ENCODE measurements at places on chromosomes 1 and 21.

- DNase-seq: no peak
Observed at GRCh38 chr21:37658817-37659458, 257.3 kb downstream of the KCNJ6 start.

- DNase-seq: no peak
Observed at GRCh38 chr1:183942933-183943693, 94.4 kb downstream of the COLGALT2 start.

DNA sequence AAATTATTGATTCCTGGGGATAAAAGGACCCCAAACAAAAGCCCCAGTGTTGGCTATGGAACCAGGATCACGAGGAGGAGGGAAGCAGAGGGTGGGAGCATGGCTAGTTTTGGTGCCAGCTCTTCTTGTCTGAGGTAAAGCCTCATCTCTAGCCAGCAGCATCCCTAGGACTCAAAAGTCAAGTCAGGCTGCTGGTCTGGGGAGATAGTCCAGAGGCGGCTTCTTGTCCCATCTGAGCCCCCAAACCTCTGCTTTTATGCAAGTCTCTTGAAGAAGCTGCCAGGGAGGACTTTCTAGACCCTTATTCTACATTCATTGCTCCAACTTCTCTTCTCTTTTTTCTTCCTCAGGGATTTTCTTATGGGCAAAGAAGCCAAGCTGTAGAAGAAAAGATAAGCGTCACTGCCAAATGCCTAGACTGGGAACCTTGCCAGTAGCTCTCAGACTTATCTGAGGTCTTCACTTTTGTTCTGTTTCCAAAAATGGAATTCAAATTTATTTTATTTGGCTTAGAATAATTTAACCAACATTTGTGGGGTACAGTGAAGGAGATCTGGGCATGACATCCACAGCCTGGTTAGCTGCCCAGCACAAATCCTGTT lies 6.9 kb upstream of the ANKRD35 start:
- DNase-seq: no peak

DNA sequence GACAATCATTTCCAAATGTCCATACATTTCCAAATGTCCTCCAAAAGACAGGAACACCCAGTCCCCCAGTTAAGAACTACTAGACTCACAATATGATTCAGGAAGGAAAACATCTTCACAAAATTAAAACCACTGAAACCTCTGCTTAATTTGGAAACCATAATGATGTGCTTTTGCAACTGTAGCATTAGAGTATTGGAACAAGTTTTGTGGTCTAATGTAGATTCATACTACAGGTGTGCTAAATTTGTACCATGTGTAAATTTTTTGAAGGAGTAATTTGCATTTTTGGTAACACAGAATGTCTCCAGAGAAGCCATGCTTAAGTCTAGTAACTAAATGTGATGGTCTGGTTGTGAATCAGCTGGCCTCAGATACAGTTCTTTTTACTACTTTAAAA lies 129.6 kb downstream of the DPYD start:
- no peak for DNase-seq

- DNase-seq: no peak
Observed at GRCh38 chr1:168333562-168334276, 53.0 kb downstream of the TBX19 start.

DNA sequence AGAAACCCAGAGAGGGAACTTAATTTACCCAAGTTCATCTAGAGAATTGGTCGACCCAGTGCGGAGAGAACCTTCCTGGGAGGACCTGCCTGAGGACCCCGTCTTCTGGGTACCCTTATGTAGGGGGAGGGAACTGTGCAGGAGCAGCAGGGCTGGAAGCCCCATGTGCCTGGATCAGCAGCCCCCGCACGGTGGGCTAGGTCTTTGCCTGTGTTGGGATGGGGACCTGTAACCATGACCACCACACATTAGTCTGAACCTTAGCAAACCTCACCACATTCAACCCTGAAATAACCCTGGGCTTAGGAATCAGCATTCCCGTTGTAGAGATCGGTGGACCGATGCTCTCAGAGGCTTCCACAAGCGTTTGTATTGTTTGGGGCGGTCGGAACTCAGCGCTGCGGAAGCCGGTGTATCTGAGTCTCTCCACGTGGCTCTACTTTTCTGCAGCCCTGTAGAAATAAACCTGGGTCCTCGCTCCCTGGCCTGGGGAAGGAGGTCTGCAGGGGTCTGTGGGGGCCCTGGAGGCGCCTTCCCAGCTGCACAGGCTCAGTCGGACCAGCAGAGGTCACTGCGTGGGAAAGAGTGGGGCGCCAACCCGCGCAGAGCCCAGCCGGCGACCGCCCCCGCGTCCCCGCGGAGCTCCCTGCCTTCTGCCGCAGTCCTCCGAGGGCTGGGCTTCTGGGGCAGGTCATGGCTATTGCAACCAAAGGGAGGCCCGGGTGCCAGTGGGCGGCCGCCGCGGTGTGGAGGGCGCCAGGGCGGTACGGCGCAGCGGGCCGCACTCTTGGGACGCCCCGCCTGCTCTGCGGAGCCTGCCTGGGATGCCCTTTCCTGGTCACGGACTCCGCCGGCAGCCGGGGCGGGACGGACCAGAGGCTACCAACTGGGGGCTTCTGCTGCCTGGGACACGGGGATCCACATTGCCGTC lies 36.2 kb upstream of the KCNA10 start:
- peak; percentile 55 for DNase-seq

DNA sequence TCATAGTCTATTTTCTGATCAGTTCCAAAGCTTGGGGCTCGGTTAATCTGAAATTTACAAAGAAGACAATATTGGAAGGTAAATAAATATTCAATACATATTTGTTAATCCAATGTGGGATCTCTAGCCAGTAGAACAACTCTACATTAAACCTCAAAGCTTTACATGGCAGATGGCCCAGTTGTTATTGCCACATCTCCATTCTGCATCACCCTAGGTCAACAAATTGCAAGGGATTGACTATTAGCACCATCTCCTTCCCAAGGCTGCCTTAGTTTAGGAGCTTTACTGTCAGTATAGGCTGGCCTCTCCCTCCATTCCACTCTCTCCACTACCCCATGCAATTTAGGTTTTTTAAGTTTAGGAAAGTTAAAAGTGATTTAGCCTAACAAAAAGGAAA lies 69.7 kb downstream of the TTLL7 start:
- DNase-seq: no peak

- DNase-seq: no peak
Observed at GRCh38 chr1:233513431-233513830, 100.5 kb upstream of the KCNK1 start.

- no peak for DNase-seq
Observed at GRCh38 chr1:192529811-192530210, 45.8 kb upstream of the RGS1 start.

- DNase-seq: no peak
Observed at GRCh38 chr1:64536836-64537490, 67.0 kb downstream of the CACHD1 start.

- DNase-seq: no peak
Observed at GRCh38 chr1:201307760-201308499, 24.6 kb downstream of the PKP1 start.

DNA sequence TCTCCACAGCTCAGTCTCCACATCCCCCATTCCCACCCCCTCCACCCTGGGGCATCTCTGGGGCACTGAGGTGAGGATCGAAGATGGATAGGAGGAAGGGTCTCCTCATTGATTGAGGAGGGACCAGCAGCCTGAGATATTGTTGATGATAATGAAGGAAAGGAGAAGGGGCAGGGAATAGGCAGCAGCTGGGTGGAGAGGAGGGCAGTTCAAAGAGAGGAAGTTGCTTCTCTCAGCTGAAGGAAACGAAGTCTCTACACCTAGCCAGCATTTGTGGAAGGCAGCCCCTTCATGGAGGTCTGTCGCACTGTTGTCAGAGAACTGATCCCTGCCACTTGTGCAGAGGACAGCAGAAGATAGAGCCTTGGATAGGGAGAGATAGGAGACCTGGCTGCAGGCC lies 5.7 kb downstream of the KNCN start:
- no peak for DNase-seq

GRCh38 chr1:10800778-10801177 lies 4.3 kb upstream of the CASZ1 start:
- DNase-seq: no peak

GRCh38 chr1:22282364-22282995 lies 139.6 kb upstream of the WNT4 start:
- DNase-seq: no peak

GRCh38 chr1:66637146-66637545 lies 103.2 kb downstream of the SGIP1 start:
- no peak for DNase-seq

GRCh38 chr1:224534731-224535130 lies 81.4 kb upstream of the CNIH3 start:
- DNase-seq: no peak

- no peak for DNase-seq
Observed at GRCh38 chr1:43719063-43719462, 11.7 kb downstream of the ST3GAL3 start.

GRCh38 chr1:182845379-182845778 lies 6.2 kb downstream of the DHX9 start:
- peak; percentile 13 for DNase-seq

DNA sequence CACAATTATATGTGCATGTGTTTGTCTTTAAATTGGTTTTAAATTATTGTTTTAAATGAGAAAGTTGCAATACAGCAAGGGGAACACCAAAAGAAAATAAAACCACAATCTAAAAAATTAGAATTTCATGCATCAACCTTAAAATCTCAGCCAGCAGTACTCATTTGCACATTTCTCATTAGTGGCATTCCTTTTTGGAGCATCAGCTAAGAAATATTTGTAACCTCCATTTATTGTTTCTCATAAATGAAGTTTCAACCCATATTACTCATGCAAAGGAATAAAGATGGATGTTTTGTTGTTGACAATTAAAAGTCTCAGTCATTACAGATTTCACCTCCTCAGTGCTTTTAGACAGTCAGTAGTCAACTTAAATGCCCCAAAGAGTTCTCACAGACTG lies 160.1 kb downstream of the TBX15 start:
- DNase-seq: no peak

DNA sequence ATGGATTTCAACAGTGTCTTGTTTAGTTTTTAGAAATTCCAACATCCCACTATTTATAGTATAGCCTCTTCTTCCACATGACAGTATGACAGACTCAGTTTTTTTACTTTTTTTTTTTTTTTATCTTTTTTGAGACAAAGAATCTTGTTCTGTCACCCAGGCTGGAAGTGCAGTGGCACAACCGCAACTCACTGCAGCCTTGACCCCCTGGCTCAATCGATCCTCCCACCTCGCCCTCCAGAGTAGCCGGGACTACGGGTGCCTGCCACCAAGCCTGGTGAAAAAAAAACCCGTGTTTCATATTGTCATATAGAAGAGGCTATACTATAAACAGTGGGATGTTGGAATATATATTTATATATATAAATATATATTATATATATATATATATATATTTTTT lies 1.2 kb upstream of the DR1 start:
- DNase-seq: no peak

- DNase-seq: peak; percentile 53
Observed at GRCh38 chr1:158930504-158930903, 848 bp upstream of the PYHIN1 start.

DNA sequence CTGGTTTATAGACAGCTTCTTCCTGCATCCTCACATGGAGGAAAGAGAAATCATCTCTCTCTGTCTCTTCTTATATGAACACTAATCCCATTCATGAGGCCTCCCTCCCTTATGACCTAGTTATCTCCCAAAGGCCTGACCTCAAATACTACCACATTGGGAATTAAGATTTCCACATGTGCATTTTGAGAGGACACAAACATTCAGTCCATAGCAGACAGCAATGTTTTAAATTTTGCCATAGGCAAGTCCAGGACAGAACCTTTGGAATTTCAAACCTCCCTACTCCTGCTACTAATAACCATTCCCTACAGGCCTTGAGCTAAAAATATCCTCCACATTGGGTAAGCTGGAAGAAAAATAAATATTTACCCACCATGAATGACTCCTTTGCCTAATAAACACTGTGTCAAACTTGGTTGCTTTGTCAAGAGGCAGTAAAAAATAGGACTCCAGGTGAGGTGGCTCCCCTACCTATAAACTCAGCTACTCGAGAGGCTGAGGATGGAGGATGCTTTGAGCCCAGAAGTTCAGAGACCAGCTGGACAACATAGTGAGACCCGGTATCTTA lies 113.7 kb downstream of the ZNF281 start:
- no peak for DNase-seq

GRCh38 chr21:25912402-25912746 lies 177.6 kb downstream of the GABPA start:
- no peak for DNase-seq

- no peak for DNase-seq
Observed at GRCh38 chr1:179043266-179043665, 17.6 kb downstream of the FAM20B start.

- peak; percentile 69 for DNase-seq
Observed at GRCh38 chr1:203593723-203594122, 32.9 kb upstream of the ATP2B4 start.

DNA sequence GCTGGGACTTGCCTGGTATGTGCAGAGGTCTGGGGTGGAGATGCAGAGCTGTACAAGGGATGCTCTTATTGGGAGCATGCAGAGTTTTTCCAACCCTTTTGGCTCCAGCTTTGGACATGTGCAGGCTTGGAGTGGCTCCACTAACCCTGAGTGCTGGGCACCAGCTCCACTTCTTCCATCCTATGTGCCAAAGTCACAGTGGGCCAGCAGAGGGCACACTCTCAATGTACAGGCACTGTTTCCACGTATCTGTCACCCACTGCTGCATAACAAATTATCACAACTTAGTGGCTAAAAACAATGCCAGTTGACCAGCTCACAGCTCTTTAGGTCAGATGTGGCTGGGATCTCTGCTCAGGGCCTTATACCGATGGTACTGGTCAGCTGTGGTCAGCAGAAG lies 631.8 kb downstream of the AJAP1 start:
- peak; percentile 66 for DNase-seq

DNA sequence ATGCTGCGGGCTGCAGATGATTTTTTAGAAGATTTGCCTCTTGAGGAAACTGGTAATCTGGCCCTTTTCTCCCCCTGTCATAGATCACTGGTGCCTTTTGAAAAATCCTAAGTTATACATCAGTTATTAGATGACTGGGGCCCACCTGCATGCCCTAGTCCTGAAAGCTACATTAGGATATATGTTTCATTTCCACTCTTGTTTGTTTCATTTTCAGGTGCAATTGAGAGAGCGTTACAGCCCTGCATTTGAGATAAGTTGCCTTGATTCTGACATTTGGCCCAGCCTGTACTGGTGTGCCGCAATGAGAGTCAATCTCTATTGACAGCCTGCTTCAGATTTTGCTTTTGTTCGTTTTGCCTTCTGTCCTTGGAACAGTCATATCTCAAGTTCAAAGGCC lies 8.1 kb upstream of the IFI44 start:
- DNase-seq: no peak

DNA sequence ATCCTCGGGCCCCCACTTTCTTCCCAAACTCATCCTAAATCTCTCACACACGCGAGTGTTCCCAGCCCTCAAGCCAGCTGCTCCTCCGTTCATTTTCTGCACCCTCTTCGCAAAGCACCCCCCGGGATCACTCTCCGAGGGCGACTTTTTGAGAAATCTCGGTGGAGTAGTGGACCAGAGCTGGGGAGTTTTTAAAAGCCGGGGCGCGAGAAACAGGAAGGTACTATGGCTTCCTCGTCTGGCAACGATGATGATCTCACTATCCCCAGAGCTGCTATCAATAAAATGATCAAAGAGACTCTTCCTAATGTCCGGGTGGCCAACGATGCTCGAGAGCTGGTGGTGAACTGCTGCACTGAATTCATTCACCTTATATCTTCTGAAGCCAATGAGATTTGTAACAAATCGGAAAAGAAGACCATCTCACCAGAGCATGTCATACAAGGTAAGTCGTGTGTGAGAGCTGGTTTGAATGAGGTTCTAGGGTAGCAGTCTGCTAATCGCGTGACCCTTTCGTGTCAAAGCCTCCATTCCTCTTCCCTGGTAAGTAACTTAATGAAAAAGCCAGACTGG lies 800 bp downstream of the DR1 start:
- DNase-seq: peak; percentile 47
